ENCODE measurements at places on chromosomes 6 and 20. TPM values are rescaled to one million over a fixed set of nuclear protein-coding genes. Genes with fewer than 3 reads are reported as not detected.

DNA sequence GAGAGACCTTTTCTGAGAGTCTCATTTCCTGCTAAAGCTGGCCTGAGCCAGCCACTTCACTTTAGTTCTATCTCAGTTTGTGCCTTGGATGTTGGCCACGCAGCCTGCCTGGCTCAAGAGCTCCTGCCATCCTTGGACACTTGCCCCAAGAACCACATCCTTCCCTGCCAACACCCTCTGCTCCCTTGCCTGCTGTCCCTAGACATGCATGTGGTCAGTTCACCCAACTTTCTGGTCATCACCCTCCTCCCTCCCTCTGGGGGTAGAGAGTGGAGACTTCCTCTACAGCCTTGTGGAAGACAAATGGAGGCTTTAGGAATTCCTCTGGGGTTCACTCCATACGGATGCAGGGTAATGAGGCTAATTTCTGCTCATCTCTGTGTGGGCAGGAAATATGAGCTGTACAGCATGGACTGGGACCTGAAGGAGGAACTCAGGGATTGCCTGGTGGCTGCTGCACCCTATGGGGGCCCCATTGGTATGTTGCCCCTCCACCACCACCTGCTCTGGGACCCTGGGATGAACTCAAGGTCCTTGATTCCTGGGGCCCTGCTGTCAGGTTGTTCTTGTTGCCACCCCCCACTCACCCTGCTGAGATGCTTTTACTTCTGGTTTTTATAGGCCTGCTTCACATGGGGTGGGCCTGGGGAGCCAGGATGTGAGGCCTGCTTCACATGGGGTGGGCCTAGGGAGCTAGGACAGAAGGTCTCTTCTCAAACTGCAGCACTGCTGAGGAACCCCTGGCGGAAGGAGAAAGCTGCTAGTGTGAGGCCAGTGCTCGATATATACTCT lies 13.8 kb upstream of the PTPRA start:
- ATAC-seq: no peak

- ATAC-seq: no peak
Observed at GRCh38 chr6:68239034-68239433, 396.0 kb upstream of the ADGRB3 start.

DNA sequence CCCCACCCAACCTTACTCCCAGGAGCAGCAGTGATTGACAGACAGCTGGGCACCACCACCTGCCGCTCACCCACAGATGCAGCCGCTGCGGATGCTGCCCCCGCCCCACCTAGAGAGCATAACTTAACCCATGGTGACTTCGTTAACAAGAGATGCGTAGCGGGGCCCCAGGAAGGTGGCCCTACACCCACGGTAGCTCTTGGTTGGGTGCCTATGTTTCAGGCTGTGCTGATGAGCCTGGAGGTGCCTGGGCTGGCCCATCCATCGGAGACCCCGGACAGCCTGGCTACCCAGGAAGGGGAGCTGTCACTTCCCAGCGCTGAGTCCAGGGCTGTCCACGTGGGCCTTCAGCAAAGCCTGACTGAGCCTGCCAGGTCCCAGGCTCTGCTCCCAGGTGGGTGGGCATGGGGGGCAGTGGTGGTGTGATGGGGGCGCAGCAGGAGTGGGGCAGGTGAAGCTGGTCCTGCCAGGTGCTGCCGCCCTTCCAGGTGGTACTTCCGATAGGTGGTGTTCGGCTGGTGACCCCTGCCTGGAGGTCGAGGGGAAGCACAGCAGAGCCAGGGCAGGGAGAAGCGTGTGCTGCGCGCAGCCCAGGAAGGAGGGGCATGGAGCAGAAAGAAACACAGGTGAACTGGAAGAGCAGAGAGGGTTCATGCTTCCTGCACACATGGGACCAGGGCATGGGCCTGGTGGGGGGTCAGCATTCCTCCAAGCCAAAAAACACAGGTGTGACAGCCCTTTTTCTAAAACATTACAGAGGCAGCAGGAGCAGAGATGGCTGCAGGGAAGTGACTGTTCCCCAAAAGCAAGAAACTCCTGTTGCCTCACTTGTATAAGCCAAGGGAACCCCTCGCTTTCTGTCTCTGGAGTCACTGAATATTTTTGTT lies 56.9 kb downstream of the SYNJ2 start:
- no peak for ATAC-seq

AKAP12 gene
- total RNA-seq: 1.8 TPM

TSPO2 gene
- total RNA-seq: not detected

Measured in esophagus mucosa (tissue), 1 donor.